ENCODE measurements at places on chromosomes 4 and X.

DNA sequence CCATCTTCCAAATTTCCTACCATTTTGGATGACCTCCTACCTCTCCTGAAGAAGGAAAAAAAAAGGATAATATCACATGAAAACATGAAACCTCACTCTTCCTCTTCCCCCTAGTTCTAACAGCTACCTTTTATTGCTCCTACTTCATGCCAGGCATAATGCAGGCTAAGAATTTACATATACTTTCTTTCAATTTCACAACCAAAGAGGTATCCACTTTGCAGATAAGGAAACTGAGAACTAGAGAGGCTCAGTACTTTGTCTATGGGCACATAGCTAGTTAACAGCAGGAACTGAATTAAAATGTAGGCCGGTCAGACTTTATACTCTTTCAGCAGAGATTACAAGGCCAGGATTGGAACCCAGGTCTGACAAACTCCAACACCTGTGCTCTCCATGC lies 34.4 kb upstream of the BEND2 start:
- no peak for DNase-seq

- no peak for DNase-seq
These were observed 132.8 kb downstream of the MAB21L2 start for GRCh38 chr4:150714462-150715438.

- DNase-seq = no peak
These were observed 80.4 kb downstream of the ZFX start for GRCh38 chrX:24229976-24230375.

DNA sequence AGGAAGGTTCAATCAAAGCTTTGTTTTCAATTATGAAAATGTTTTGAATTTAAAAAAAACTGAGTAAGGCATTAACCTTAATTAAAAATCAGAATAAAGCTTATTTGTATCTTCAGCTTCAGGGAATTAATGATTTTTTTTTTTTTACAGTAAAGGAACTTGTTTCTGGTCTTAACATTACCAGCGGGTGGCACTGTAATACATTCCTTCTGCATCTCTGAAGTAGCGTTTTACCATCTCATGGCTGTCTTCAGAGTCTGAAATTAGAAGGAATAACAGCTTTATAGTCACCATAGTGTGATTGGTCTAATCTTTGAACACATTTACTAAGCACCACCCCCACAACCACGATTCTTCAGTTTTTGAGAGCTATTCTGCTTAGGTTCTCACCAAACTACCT lies 102.6 kb downstream of the IL1RAPL2 start:
- peak; percentile 22 for DNase-seq

GRCh38 chrX:3010532-3010931 lies 4.2 kb downstream of the ARSH start:
- no peak for DNase-seq

DNA sequence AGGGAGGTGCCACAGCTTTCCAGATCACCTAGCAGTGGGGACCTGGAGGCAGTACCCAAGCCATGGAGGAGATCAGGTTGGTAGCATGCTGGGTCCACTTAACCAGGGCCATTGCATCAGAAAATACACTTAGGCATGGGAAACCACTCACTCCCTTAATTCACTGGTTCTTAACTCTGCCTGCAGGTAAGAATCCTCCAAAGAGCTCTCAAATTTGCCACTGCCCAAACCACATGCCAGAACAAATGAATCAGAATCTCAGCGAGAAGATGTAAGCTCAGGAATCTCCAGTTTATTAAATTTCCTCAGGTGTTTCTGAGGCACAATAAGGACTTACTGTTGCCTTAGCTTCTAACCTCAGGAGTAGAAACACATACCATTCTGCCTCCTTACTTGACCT lies 327.7 kb upstream of the RASGEF1B start:
- no peak for DNase-seq

All from hematopoietic multipotent progenitor cell treated with erythropoietin and hydrocortisone succinate and interleukin-3 and kit ligand, for 4 days (in vitro differentiated cells).